ENCODE measurements at places on chromosomes 1 and 21.

- DNase-seq = no peak
Observed at GRCh38 chr1:50620680-50621329, 197.6 kb upstream of the DMRTA2 start.

DNA sequence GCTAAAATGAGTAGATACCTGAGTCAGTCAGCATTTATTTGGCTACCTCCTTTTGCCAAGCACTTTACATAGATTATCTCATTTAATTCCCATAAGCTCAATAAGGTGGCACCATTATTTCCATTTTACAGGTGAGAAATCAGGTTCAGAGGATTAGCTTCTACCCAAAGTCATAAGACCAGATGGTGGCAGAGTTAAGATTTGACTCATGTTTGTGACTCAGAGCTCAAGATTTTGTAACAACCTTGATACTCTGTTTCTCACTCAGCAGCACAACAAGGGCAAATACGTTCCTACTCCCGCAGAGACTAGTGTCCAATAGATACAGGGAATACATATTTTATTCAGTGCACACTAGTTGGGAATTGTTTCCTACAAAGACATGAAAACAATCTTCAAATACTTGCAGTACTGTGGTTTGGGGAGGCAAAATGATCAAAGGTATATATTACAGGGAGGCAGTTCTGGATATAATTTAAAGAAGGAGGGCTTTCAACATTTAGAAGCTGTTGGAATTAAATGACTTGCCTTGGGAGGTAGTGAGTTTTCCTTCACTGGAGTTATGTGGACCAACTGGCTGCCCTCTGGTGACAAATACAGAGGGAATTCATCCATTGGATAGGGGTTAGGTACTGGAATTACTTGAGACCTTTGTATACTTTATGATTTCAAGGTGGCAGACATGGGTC is 3.6 kb downstream of the LEPR start:
- no peak for DNase-seq

- DNase-seq = no peak
Observed at GRCh38 chr1:110218739-110219138, 8.6 kb downstream of the KCNC4 start.

GRCh38 chr1:84355556-84355955 is 42.7 kb upstream of the DNASE2B start:
- DNase-seq = no peak

GRCh38 chr1:223482766-223483165 is 89.6 kb downstream of the CCDC185 start:
- DNase-seq = no peak

DNA sequence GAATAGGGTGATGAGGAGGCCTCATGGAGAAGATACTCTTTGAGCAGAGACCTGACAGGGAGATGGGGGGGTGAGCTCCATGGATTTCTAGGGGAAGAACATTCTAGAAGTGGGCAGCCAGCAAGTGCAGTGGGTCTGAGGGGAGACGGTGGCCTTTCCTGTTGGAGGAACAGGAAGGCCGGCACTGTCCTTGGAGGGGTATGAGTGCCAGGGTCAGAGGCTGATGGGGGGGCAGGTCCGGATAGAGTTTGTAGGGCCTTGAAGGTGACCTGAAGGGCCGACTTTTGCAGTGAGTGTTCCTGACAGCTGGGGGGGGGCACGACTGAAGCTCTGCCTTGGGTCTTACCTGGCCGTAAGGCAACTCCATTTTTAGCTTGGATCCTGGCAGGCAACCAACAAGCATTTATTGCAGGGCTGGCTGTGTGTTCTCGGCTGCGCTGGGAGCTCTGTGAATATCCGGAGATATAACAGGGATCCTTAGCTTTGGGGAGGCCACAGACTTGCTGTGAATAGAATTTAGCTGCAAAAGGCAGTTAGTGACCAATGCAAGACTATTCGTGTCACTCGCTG is 130.6 kb downstream of the MRPS6 start:
- DNase-seq = no peak

DNA sequence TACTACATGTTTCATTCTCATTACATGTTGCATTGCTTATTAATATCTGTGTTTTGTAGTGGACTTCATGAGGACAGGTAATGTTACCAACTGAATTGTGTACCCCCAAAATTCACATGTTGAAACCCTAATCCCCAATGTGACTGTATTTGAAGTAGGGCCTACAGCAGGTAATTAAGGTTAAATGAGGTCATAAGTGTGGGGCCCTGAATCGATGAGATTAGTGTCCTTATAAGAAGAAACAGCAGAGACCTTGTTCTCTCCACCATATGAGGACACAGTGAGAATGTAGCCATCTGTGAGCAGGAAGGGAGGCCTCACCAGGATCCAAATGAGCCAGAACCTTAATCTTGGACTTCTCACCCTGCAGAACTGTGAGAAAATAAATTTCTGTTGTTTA is 15.0 kb upstream of the IFNAR1 start:
- no peak for DNase-seq

- no peak for DNase-seq
Observed at GRCh38 chr1:174676856-174677255, 229.1 kb downstream of the GPR52 start.

- no peak for DNase-seq
Observed at GRCh38 chr1:5967351-5968160, 24.7 kb downstream of the NPHP4 start.

DNA sequence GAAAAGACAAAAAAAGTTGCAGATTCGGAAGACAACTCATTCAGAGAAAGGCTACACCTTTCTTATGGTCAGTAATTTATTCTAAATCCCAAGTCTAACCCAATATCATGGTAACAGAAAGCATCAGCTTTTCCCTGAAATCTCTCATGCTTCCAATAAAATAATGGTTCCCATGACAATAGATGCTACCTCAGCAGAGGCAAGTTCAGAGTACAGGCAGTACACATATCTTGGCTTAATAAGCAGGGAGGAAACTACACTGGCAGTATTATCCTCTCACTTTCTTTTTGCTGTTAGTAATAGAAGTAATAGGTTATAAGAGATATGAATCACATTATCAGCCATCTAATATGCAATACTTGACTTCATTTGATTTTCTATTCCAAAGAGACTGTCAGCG is 137.1 kb downstream of the DPYD start:
- DNase-seq = no peak

DNA sequence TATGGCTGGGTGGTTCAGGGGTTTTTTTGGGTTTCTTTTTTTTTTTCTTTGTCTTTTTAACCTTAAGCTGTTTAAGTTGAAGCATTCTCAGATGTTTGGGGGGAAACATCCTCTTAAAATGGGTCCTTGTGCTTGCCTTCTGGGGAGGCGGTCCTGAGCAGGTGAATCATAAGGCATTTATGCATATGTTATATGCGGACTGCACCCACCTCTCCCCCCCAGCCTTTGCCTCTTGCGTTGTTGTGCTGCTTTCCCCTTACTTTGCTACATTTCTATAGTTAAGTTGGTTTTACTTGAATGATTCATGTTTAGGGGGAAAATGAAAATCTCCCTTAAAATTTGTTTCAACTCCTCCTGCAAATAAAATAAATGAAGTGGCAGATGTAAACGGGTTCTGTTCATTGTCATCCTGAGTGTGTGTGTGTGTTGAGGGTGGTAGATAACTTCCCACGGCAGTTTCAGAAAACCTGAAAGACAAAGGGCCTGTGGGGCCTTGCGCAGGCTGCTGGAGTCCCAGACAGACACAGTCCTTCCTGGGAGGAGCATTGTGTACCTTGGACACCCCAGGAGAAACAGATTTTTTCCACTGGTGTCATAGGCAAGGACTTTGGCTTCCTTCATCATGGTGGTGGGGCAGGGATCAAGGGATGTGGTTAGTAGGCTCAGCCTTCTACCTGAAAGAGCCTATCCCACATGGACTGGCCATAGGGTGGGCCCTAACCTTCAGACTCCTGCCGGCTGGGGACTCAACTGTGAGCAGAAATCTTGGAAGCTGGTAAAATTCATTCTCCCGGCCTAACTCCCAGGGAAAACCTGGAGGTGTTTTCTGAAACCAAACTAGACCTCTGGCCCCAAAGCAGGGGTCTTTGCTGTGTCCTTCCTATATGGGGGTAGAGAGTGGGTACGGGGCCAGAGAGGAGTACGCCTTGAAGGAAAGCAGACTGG is 926 bp upstream of the SH3D21 start:
- no peak for DNase-seq

GRCh38 chr1:228367798-228368791 is 38.5 kb downstream of the TRIM11 start:
- DNase-seq = no peak

- no peak for DNase-seq
Observed at GRCh38 chr1:39976732-39977131, 21.8 kb downstream of the MFSD2A start.

GRCh38 chr21:45105906-45106485 is 31.6 kb downstream of the ADARB1 start:
- DNase-seq = no peak

DNA sequence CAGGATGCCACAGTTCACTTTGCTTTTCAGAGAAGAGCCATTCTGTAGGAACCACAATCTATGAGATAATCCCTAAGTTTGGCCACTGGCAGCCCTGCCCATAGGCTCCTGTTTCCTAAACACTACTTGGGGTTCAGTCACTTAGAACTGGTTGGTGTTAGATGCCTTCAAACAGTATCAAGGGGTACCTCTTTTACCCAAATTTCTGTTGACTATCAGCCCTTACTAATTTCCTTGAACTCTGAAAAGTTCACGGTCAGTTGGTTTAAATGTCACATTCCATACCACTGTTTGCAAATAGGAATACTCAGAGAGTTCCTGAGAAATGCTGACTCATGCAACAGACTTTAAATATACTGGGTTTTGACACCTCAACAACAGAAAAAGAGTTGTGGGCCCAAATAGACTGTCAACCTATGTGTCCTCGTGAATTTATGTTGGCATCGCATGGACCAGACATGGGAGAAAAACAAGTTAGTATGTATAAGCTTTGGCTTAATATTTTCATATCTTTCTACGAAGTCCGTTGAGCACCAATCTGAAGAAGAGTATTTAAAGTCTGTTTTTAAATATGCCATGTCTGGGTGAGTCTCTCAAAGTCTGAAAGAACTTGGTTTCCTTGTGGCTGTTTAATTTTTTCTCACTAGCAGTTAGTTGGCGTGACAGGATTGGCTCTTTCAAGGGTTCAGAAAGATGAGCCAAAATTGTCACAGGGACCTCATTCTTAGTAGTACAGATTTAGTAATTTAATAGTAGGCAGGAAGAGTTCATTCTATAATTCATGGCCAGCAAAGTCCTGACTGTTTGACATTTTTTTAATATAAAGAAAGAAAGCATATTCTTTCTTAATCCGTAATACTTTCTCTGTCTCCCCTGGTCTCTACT is 56.5 kb upstream of the ZNF326 start:
- no peak for DNase-seq
